Transverse colon (tissue), 4 donors: ENCODE measurements at places on chromosomes 5 and 9. TPM values are rescaled to one million over a fixed set of nuclear protein-coding genes. Genes with fewer than 3 reads are reported as not detected.

- no peak for DNase-seq
Measured at GRCh38 chr5:58440901-58441460, 18.9 kb downstream of the PLK2 start.

Gene NRG2
- total RNA-seq, result 0.68 TPM

Gene AGXT2
- total RNA-seq, result not detected

- no peak for DNase-seq
Measured at GRCh38 chr9:73474625-73475024, 323.0 kb downstream of the ANXA1 start.

Gene QSOX2
- 3.7 TPM for total RNA-seq

Gene UBTD2
- total RNA-seq, result 35.4 TPM

GRCh38 chr5:93874080-93874479 lies 132.7 kb upstream of the POU5F2 start:
- no peak for DNase-seq

Gene PCDHA12
- total RNA-seq, result 0.55 TPM

GRCh38 chr9:107875571-107875980 lies 386.0 kb upstream of the KLF4 start:
- no peak for DNase-seq

DNA sequence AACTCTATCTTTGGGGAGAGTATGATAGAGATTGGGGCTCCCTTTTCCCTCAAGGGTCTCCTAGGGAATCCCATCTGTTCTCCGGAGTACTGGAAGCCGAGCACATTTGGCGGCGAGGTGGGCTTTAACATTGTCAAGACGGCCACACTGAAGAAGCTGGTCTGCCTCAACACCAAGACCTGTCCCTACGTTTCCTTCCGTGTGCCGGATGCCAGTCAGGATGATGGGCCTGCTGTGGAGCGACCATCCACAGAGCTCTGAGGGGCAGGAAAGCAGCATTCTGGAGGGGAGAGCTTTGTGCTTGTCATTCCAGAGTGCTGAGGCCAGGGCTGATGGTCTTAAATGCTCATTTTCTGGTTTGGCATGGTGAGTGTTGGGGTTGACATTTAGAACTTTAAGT lies 21.5 kb downstream of the PTGS1 start:
- no peak for DNase-seq

DNA sequence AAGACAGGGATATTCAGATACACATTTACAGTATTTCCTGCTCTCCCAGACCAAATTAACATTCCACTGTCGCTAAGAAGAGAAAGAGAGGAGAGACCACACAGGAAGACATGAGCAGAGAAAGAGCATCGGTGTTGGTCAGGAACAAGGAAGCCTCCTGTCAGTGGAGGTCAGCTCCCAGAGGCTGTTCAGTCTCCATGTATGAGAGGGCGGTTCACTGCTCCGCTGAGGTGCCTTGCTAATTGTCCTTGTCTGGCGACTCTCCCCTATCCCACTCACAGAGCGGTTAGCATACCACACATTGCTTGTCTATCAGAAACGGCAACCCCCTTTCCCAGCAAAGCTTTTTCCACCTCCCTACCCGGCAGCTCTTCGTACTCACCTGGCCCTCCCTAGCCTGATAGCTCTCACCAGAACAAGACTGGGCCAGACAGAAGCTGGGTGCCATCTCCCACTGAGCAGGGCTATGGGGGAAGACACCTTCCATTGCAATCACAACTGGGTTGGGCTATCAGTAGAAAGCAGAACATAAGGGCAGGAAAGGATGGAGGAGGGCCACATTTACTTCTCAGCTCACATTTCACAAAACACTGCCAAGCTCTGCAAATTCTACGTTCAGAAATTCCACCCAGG lies 58.6 kb upstream of the LMNB1 start:
- no peak for DNase-seq

- DNase-seq, result no peak
Measured at GRCh38 chr9:14415947-14416346, 102.0 kb upstream of the NFIB start.
